ENCODE measurements at places on chromosomes 6 and 20. TPM values are rescaled to one million over a fixed set of nuclear protein-coding genes. Genes with fewer than 3 reads are reported as not detected.

Gene APOBEC2
- total RNA-seq: not detected

Gene DCDC2
- total RNA-seq: 2.5 TPM

Gene IPCEF1
- total RNA-seq: 0.03 TPM

Gene CRYBG1
- 0.74 TPM for total RNA-seq

Gene VGLL2
- not detected for total RNA-seq

Gene SLC52A3
- 0.38 TPM for total RNA-seq

Gene PKIB
- 1.6 TPM for total RNA-seq

Gene OSTM1
- 24.6 TPM for total RNA-seq

Gene SOBP
- total RNA-seq: 1.3 TPM

Gene DDRGK1
- total RNA-seq: 101 TPM

Gene B4GALT5
- total RNA-seq: 59.5 TPM

Gene FOXC1
- total RNA-seq: 4.6 TPM

Gene ADGRF5
- total RNA-seq: not detected

Gene VSX1
- 0.43 TPM for total RNA-seq

Gene PHACTR1
- total RNA-seq: not detected

Gene OR2H1
- total RNA-seq: not detected

Gene GLP1R
- total RNA-seq: not detected

Gene COL11A2
- 0.75 TPM for total RNA-seq

Gene MYLK2
- 0.66 TPM for total RNA-seq

Gene NKX2-2
- not detected for total RNA-seq

Gene CRISP2
- not detected for total RNA-seq

Gene HAO1
- not detected for total RNA-seq

Gene PGC
- total RNA-seq: not detected

Gene TAGAP
- total RNA-seq: not detected

Gene DEFB124
- not detected for total RNA-seq

Gene MYH7B
- 0.10 TPM for total RNA-seq

Gene FAM162B
- total RNA-seq: not detected

Gene ZNF335
- total RNA-seq: 9.0 TPM

Gene FRS3
- 2.6 TPM for total RNA-seq

Gene EEF1A1
- total RNA-seq: 7,093 TPM

Gene SSR1
- total RNA-seq: 82.7 TPM

Gene ELOVL2
- total RNA-seq: 6.8 TPM

Gene NKAPL
- total RNA-seq: not detected

Gene CLPSL1
- not detected for total RNA-seq

Gene HCRTR2
- total RNA-seq: not detected

Gene MAFB
- total RNA-seq: 0.16 TPM

Gene GCM1
- total RNA-seq: not detected

Gene TRIM31
- total RNA-seq: 1.4 TPM

Gene ZC3H12D
- total RNA-seq: 0.08 TPM

Gene KHDC1L
- total RNA-seq: 0.38 TPM

Gene EXOC2
- 10.8 TPM for total RNA-seq

Gene C20orf144
- 0.07 TPM for total RNA-seq

Gene CGA
- total RNA-seq: 0.48 TPM

Gene MBOAT1
- 2.7 TPM for total RNA-seq

Gene MKKS
- 20.9 TPM for total RNA-seq

Gene RPS6KA2
- 0.11 TPM for total RNA-seq
